ENCODE measurements at places on chromosomes 7 and 10.

GRCh38 chr7:7219216-7219615 lies 36.9 kb downstream of the C1GALT1 start:
- no peak for DNase-seq

- no peak for DNase-seq
These were observed 4.0 kb upstream of the ZCCHC24 start for GRCh38 chr10:79449181-79450146.

DNA sequence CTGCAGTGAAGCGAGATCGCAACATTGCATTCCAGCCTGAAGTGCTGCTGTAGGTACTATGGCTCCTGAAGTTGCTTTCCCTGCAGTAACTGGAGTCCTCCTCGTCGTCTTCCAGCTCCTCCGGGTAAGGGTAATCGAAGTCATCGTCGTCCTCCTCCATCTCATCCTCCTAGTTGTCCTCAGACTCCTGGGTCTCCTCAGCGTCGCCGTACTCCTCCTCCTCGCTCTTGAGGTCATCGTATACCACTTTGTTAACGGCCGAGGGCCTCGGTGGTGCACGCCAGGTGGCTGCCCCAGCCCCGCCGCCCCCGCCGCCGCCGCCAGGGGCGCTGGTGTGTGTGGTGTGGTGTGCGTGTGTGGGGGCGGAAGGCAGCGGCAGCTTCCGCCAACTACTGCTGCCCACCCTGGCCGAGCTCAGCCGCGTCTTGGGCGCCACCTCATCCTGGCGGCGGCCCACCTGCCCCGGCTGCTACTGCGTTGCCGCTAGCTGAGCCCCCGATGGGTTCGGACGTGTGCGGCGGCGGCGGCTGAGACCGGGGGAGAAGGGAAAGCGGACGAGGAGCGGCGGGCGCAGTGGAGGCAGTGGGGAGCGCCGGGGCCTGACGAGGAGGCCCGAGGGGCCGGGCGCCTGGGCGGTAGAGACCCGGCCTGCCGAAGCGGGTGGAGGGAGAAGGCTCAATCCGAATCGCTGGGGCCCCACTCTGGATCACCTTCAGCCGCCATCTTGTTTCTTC lies 11.8 kb upstream of the ACBD5 start:
- DNase-seq, result no peak

DNA sequence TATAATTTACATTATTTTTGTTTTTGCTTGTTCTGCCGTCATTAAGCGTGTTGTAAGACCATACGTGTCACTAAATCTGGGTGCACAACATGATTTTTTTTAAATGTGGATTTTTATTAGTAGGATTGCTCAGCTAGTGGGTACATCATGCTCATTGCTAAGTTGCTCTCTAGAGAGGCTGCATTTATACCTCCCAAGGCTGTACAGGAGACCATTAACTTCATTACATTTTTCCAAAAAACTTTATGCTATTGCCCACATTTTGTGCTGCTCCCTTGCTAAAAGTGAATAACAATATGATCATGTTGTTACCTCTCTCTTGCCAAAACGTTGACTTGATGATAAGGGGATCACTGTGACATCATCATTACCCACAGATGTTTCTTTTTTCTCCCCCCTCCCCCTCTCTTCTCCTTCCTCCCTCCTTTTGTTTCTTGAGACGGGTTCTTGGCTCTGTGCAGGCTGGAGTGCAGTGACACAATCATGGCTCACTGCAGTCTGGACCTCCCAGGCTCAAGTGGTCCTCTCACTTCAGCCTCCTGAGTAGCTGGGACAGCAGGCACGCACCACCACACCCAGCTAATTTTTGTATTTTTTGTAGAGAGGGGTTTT lies 65.1 kb downstream of the BMPR1A start:
- DNase-seq, result no peak

DNA sequence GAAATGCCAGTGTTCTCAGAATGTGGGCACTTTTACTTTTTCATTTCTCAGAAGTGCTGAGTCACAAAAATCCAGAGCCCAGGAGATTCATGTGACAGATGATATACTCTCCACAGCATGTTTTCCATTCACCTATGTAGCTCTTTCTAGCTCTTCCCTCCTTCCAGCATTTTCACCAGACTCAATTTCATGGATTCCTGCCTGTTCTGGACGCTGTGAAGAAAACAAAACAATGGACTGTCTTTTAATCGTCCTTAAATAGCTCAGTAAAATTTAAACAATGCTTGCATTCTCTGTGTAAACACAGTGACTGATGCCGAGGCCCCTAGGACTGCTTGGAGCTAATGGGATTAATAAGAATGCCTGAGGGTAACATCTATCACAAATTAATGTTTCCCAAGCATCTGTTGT lies 25.5 kb downstream of the ZNF713 start:
- no peak for DNase-seq

- DNase-seq, result no peak
These were observed 89.0 kb downstream of the CH25H start for GRCh38 chr10:89118091-89118490.

DNA sequence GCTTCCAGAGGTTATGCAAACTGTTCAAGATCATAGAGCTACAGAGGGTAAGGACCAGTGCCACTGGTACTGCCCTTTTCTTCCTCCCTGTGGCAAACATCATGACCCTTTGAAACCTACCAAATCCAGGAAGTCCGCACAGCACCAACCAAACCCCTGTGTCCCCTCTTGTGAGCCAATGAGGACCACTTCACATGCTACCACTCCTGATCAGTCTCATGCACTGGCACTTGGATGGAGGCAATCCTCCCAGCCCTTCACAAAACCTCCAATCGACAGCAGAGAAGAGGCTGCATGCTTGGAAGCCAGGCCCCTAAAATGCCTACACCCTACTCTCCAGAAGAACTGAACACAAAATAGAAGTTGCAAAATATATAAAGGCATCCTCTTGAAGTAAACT lies 248.0 kb downstream of the TNS3 start:
- no peak for DNase-seq

DNA sequence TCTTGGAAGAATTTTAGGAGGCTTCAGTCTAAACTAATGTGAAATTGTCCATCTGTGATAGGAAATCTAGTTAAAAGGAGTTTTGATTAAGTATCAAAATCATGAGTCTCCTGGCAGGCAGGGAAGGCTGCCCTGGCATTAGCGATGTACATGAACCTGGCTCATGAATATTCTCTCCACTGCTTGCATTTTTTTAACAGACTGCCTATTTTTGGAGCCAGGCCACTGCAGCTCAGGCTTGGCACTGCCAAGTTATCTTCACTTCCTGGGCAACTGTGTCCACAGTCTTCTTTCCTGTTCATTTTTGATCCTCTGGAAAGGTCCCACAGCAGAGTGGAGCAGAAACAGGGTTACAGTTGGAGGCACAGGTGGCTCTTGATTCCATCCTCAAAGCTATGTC lies 7.0 kb downstream of the GPR26 start:
- DNase-seq, result no peak

- DNase-seq, result no peak
These were observed 14.2 kb upstream of the SYPL1 start for GRCh38 chr7:106126170-106126938.

DNA sequence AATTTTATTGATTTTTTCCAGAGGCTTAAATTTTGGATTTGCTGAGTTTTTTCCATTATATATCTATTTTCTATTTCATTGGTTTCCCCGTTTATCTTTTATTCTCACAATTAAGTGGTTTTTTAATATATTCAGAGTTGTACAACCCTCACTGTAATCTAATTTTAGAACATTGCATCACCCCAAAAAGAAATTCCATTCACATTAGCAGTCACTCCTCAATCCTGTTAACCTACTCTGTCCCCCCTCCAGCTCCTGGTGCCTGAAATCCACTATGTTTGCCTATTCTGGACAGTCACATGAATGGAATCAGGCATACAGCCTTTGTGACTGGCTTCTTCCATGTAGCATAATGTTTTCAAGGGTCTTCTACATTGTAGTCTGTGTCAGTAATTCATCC lies 55.8 kb upstream of the ITGA8 start:
- no peak for DNase-seq

DNA sequence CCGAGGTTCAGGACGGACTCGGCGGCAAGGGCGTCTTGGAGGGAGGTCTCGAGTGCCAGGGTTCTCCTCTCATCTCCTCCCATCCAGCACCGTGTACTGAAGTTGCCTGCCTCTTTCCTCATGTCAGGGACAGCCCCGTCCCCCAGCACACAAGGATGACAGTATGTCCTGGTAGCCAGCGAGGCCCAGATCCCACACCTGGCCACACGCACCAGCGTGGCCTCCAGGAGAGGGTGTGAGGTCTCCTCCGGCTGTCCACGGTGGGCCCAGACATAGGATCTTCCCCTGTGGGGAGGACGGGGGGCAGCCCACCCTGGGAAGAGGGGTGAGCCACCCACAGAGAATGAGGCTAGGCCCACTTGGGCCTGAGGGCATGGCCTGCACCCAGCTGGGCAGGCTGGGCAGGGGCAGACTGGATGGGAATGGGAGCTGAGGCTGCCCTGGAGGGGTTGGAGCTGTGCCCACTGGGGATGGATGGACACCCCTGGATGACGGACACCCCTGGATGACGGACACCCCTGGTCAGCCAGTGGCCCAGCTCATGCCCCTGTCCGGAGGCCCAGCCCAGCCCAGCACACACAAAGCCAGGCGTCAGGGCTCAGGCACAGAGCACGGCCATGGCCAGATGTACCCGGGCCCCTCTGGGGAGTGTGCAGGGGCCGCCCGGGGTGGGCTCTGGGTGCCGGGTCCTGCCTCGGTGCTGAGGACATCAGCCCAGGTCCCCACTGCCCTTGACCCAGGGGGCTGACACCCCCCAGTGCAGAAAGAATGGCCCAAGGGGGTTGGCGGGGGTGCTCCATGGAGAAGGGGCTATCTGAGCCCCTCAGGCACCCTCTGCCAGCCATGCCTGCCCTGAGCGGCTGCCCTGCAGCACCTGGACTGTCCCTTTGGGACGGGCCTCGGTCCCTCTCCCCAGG lies 30.9 kb upstream of the CFAP46 start:
- DNase-seq, result no peak

GRCh38 chr7:51633596-51633995 lies 317.0 kb upstream of the COBL start:
- DNase-seq, result no peak

DNA sequence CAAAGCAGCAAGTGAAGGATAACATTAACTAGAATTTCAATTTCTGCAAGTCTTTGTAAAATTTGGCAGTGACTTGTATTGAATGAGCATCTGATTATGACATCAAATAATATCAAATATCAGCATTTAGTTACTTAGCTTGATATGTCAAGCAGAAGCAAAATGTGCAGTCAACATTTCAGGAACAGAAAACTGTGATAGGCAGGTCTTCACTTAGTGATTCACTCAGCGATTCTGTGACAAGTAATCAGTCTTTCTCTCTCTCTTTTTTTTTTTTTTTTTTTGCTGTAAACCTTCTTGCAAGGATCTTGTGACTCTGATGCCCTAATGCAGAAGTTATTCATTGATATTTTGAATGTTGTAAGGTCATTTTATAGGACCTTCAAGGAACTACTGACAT lies 307.1 kb downstream of the MTERF1 start:
- DNase-seq, result no peak

GRCh38 chr10:83603708-83604107 lies 535.6 kb upstream of the GHITM start:
- no peak for DNase-seq

DNA sequence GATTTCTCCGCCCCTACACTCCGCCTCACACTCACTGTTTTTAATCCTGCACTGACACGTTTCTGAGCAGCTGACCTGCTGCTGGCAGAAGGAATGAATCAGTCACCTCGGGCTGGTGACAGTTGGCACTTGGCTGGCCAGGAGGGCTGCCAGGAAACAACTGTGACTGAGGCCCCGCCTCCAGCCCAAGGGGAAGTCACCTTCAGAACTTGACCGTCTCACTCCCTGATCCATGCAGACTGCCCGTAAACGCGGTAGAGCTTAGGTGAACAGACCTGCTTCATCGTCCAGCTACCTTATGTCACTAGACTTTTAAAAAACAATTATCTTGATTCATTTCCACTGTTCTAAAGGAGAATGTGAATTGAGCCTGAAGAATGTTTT lies 107.5 kb downstream of the DOCK1 start:
- no peak for DNase-seq

All from substantia nigra (tissue), 51 donors.